NK-92 treated with Interleukin-12 subunit alpha and Interleukin-12 subunit beta, amount 100 ng/mL, for 24 hours (cell line): ENCODE measurements at places on chromosomes 1 and 21.

DNA sequence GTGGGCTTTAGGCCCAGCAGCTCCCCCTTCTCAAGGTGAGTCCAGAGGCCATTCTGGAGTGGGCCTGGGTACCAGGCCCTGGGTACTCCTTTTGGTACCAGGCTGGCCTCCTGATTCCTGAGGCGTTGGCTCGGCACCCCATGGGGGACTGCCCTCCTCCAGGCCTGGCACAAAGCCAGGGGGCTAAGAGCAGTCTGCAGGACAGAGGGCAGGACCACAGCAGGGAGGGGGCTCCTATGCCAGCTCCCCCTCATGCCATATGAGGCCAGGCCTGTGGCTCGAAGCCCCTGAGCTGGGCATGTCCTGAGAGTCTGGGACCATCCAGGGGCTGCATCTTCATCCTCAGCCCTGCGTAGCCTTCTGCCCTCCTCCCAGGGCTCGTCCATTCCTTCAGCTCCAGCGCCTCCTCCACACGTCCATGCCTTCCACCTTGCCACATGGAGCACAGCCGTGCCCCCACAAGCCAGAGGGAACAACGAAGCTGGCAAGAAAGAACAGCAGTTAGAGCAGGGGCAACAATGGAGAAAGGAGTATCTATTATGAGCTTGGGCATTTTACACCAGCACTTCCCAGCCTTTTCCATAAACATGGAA, 3.2 kb downstream of the PHLDA3 start:
- no peak for DNase-seq

- no peak for DNase-seq
Observed at GRCh38 chr1:18901147-18901951, 1.0 kb downstream of the ALDH4A1 start.

- DNase-seq, result no peak
Observed at GRCh38 chr1:186617926-186618325, 62.3 kb downstream of the PTGS2 start.

DNA sequence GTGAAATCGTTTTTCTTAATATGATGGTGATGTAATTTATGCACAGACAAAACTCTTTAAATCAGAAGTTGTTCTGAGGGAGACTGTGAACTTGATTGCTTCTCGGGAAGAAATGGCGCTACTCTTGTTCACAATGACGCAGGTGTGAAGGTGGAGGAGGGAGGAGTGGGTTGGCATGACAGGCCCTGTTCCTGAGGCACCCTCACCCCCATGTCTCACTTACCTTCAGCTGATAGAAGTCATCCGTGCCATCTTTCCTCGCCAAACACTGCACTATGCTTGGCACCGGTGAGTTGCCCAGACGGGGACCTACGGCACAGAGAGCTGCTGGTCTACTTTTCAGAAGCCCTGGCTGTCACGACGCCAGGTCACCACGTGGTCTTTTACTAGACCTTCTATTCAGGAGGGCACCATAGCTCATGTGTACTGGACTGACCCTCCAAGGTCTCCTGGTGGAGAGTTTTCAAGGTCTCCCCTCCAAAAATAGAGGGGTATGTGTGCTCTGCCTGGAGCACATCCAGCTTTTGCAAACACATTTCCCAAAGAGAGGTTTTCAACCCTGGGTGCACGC, 27.1 kb downstream of the STK40 start:
- no peak for DNase-seq

DNA sequence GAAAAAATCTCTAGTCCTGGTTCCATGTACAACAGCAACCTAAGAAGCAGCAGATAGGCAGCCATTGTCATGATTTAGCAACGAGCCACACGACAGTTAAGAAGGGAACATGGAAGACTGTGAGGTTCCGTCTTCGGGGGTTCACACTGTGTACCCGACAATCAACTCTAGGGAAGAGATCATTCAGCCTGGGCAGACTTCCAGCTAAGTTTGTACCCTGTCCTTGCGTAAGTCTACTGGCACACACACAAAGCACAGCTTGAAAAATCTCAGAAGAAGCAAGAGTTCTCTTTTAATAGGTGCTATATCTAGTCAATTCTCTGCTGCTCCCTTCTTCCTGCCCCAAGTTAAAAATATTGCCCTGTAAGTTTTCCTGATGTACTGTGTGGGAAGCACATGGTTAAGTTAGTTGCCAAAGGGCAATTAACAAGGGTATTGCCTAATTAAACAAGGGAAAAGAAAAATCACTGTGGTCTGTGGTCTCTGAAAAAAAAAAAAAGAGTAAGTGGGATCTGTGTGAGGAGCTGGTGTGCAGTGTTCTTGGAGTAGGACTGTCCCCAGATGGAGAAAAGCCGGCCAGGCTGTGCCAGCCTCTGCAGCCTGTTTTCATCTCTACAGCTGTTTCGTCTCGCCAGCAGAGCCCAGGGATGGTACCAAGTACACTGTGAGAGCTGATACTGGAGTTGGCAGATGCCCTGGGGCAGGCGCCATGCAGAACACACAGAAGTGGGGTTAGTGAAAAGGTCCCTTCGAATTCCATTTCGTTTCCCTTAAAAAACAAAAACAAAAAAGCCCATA, 6.4 kb upstream of the MYBPHL start:
- DNase-seq, result no peak

DNA sequence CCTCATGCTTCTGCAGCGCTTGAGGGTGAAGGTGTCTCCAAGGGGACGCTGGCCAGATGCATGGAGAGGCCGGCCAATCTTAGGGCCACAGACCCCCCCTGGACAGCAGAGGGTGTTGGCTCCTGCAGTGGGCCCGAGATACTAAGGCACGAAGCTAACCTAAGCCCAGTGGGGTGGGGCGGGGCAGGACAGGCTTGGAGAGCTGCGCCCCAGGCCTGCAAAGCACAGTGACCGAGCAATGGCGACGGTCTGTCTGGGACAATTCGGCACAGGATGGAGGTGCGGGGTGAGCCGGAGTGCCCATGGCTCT, 1.3 kb downstream of the FNDC10 start:
- no peak for DNase-seq

DNA sequence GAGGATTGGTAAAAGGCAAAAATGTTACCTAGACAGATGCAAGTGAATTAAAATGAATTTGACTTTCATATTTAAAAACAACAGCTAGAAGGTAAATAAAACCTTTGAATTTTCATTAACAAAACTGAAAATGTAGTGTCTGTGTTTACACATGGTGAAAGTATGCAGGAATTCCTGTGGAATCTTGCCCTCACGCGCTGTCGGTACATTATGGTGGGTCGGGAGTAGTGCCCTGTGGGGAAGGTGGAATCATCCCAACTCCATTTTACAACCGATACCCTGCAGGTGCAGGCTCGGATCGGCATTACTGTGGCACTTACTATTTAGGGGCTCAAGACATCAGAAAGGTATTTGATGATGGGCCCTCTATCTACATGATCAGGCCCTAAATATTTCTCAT, 197.2 kb upstream of the MAP1LC3C start:
- DNase-seq, result no peak

DNA sequence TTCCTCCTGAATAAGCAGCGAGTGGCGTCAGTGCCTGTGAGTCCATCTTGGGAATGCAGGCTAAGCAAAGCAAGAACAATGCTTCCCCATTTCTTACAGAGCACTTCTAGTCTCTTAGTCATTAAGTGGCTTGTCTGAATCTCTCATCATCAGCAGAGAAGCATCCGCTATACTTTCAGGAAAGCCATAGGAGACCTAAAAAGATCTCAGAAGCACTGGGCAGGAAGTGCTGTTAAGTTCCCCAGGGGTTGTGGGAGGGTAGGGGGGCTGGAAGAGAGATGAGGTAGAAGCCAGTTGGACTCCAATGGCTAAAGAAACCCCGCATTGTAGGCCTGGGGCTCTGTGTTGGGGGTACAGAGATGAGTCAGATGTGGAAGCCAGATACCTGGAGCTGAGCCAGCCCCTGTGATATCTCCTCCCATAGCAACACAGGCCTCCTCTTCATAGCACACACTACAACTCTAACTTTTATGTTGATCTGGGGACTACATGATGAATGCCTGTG, 44.9 kb downstream of the SYT6 start:
- DNase-seq, result no peak

GRCh38 chr1:168121401-168122011, 15.2 kb downstream of the GPR161 start:
- no peak for DNase-seq

- no peak for DNase-seq
Observed at GRCh38 chr1:38152351-38153065, 105.9 kb upstream of the POU3F1 start.
